ENCODE measurements at places on chromosomes 1 and 21.

- no peak for DNase-seq
These were observed 71.1 kb upstream of the ERRFI1 start for GRCh38 chr1:8097077-8097799.

DNA sequence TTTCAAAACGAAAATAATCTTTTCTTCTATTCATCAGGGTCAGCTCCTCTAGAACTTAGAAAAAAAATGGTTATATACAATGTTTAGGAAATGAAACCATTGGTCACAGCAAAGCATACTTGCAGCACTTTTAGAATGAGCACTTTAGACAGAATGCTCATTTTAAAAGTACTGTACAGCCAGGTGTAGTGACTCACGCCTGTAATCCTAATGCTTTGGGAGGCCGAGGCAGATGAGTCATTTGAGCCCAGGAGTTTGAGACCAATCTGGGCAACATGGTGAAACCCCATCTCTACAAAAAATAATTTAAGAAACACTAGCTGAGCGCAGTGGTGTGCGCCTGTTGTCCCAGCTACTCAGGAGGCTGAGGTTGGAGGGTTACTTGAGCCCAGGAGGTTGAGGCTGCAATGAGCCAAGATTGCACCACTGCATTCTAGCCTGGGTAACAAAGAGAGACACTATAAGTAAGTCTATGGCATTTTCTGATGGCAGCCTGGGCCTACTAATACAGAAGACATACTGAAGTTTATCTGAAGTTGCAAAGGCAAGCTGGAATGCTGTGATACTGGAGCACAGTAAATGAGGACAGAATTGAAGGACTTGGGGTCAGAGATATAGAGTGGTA lies 48.9 kb upstream of the ZNF326 start:
- no peak for DNase-seq

GRCh38 chr1:41883507-41883906 lies 35.2 kb downstream of the HIVEP3 start:
- no peak for DNase-seq

DNA sequence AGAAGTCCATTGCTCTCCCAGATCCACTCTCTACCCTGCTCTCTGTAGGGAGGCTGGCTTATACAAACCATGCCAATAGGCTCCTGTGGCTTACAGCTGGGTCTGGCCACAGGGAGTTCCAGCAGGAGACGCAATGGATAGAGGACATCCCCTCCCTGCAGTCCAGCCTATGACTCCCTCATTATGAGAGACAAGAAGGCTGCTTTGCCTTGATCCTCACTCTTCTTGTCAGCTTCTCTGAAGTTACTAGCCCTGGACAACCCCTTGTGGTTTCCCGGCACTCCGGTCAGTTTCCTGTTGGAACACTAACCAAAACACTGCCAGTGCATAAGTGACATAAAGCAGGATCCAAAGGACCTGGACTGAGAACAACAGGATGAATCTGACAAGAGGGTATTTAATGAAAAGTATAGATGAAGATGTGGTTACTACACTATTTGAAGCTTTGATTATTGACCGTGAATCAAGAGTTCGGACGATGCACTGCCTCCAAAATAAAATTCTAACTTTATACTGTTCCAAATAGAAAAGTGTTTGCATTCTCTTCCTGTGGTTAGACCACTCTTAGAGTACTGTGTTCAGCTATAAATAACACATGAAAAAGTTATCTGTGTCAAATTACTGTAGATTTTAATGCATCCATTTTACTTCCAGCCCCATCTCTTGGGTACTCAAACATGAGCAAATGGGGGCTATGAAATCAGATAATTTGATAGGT lies 32.7 kb upstream of the ZNF326 start:
- no peak for DNase-seq

DNA sequence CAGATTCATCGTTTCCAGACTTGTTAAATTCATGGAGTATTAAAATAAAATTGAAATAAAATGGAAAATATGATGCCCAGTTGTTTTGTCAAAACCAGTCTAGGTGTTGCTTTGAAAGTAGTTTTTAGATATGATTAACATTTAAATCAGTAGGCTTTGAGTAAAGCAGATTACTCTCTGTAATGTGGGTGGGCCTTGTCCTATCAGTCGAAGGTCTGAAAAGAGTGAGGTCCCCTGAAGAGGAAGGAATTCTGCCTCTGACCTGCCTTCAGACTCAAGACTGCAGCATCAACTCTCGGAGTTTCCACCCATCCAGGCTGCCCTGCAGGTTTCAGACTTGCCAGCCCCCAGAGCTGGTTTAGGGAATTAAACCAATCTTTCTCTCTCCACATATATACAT lies 36.2 kb downstream of the C21orf91 start:
- no peak for DNase-seq

GRCh38 chr1:15966081-15966955 lies 9.6 kb downstream of the ZBTB17 start:
- DNase-seq: no peak

GRCh38 chr1:107786203-107786845 lies 178.7 kb downstream of the VAV3 start:
- no peak for DNase-seq

DNA sequence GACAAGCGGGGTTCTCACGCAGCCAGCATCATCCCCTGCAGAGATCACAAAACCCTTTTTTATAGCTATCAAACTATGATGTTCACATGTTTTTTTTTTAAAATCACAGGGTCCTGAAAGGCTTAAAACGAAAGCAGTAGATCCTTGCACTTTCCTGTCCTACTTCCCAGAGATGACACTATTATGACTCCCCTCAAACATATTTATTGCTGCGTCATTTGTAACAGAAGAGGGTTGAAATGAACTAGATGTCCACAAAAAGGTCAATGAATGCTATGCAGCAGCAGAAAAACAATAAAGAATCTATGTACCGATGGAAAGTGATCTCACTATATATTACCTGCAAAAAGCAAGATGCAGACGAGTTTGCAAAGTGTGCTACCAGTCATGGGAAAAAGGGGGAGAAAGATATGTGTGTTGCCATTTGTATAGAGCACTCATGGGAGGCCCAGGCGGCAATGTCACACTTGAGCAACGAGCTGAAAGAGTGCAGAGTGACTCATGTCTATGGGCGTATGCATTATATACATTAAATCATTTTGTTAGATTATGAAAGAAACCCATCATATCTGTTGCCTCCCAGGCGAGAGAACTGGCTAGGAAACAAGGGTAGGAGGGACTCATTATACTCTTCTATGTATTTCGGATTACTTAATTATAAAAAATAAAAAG lies 68.9 kb upstream of the PARP1 start:
- no peak for DNase-seq

DNA sequence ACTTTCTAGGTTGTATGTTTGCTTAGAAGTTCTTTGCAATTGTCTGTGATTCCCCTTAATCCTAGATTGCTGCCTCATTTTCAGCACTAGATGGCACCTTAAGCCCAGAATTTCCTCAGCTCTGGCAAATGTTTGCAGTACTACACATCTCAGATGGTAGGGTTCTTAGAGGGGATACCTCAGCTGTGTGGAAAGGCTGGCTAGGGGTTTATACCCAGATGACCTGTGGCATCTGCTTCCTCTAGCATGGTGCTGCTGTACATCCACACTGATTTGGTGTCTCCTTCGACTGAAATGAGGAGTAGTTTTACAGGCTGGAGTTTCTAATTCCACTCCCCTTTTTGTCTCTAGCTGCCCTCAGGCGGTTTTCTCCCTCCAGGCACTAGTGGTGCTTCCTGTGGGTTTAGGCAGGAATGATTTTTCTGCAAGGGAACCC lies 23.5 kb downstream of the ASB17 start:
- DNase-seq: no peak

- no peak for DNase-seq
These were observed 84.3 kb downstream of the LTN1 start for GRCh38 chr21:28908351-28908750.

GRCh38 chr1:245751726-245752470 lies 597.1 kb downstream of the KIF26B start:
- no peak for DNase-seq

DNA sequence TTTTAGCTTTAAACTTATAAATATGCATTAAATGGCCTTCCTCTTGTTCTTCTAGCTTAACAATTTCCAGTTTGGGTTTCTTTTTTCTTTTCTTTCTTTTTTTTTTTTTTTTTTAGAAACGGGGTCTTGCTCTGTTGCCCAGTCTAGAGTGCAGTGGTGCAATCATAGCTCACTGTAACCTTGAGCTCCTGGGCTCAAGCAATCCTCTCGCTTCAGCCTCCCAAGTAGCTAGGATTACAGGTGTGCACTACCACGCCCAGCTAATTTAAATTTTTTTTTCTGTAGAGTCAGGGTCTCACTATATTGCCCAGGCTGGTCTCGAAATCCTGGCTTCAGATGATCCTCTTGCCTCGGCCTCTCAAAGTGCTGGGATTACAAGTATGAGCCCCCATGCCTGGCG lies 37.9 kb upstream of the RUNX3 start:
- no peak for DNase-seq

DNA sequence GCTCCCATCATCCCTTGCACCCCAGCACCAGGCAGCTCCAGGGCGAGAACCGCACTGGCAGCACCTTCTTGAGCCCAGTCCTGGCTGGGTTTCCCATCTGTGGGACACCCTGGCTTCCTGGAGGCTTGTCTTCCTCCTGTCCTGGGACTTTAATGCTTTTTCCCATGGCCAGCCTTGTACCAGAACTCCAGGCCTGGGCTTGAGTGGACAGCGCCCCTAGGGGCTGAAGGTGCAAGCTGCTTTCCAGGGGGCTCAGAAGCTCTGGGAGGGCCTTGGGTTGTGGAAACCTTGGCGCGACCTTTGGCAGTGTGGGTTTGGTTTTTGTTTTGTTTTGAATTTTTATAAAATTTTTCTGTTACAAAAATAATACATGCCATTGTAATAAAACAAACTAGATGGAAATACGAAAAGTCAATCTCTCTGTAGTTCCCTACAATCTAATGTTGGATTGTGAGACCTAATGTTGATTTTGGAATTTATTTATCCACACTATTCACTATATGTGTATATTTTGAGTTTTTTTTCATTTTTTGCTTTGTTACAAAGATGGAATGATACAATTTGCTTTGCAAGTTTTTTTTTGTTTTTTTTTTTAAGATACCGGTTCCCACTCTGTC lies 33.8 kb upstream of the RPL11 start:
- no peak for DNase-seq

DNA sequence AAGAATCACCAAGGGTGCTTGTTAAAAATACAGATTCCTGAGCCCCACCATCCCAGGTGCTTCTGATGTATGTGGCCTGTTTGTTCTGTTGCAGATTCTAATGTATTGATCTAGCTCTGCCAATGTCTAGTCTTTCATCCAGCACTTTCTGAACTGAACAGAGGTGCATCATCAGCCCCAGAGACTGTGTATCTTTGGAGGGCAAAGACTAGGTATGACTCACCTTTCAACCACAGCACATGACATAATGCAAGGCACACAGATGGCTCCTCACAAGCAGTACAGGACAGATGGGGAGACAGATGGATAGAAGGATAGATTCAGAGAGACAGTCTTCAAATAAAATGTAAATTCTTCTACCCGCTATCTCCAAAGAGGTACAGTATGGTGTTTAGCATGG lies 32.3 kb downstream of the CD58 start:
- no peak for DNase-seq

DNA sequence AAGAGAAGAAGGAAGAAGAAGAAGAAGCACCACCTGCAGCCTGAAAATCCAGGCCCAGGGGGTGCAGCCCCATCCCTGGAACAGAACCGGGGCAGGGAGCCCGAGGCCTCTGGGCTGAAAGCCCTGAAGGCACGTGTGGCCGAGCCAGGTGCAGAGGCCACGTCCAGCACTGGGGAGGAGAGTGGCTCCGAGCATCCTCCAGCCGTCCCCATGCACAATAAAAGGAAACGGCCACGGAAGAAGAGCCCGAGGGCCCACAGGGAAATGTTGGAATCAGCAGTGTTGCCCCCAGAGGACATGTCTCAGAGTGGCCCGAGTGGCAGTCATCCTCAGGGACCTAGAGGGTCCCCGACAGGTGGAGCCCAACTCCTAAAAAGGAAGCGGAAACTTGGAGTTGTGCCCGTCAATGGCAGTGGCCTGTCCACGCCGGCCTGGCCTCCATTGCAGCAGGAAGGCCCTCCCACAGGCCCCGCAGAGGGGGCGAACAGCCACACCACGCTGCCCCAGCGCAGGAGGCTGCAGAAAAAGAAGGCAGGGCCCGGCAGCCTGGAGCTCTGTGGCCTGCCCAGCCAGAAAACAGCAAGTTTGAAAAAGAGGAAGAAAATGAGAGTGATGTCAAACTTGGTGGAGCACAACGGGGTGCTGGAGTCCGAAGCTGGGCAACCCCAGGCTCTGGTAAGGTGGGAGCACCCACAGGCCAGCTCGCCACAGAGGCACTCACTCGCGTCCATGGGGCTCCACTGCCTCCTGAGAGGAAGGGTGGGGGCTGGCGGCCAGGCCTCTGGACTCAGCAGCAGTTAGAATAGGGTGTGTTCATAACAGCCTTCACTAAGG lies 28.4 kb downstream of the RRP1B start:
- DNase-seq: no peak

DNA sequence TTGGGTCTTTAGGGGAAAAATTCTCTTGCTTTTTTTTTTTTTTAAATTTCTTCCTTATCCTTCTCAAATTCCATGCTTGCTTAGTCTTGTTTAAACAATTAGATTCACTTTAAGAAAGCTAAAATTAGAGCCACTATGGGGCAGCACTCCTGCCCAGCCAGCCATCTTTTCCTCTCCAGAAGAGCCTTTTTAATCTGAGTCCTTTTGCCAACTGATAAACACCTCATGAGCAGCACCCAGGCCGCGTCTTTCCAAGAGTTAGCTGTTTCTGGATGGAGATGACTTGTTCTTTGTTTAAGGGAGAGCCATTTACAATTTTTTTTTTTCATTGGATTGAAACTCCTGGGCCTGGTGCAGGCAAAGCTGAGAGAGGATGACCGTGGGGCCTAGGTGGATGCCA lies 53.3 kb upstream of the TSPAN2 start:
- DNase-seq: no peak

DNA sequence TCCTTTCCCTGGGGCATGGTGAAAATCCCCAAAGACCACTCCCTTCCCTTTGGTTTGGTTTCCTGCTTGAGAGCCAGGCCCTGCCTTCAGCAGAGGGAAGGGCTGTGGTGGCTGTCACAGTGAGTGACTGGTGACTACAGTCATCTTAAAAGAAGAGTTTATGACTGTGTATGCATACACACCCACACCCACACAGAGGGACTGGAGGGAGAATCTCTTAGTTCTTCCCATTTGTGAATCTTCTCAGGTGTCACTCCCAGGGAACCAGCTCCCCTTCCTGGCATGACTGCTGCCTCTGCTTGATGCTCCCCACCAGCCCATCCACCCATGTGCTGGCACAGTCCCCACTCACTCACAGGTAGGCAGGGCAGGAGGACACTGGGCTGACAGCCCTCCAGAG lies 3.9 kb upstream of the KCNA2 start:
- no peak for DNase-seq

All from activated T-helper 1 cell treated with anti-CD3 and anti-CD28 coated beads, Interleukin-2, amount 50 U/mL, for 16 hours (primary cell).